ENCODE measurements at places on chromosomes 4 and X.

- DNase-seq = no peak
Observed at GRCh38 chr4:163611784-163612445, 117.4 kb downstream of the TMA16 start.

DNA sequence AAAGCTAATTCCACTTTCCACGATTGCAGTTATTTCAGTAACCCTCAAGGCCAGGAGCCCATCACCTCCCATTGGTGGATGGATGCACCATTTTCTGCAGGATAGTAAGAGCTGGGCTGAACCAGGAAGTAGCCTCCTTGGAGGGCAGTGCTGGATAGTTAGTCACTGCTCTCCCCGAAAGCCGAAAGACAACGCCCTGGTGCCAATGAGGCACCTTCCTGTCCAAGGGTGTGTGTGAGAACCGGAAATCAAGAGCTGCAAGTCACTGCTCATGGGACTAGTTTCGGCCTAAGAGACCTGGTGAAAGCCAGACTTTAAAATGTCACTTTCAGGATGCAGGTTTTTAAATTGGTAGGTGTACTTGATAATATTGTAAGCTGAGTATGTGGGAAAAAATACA, 203.8 kb upstream of the HS3ST1 start:
- DNase-seq = no peak

- DNase-seq = no peak
Observed at GRCh38 chrX:152399395-152399794, 51.7 kb downstream of the GABRA3 start.

GRCh38 chr4:88005076-88005475, 2.4 kb upstream of the PKD2 start:
- DNase-seq = no peak

- DNase-seq = no peak
Observed at GRCh38 chr4:108446556-108446955, 173.8 kb upstream of the RPL34 start.

- DNase-seq = no peak
Observed at GRCh38 chr4:107906458-107907100, 24.8 kb upstream of the CYP2U1 start.

DNA sequence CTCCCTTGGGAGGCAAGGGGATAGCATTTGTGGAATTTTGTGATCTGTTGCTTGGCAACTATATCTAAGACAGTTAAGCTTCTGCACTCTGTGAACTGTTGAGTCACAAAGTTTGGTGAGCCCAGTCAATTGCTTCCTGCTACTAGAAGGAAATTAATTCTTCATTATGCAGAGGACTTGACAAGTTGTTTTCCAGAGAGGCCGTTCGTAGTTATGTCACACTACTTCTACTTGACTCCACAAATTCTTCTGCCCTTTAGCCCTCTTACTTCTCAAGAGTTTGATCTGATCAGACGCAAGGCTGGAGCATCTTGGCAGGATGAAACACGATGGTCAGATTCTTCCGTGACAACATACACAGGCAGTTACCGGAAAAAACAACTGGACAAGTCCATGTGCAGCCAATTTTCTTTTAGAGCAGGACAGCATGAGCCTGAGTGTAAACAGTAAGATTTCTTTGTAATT, at the start of gene C4orf51:
Gene C4orf51, plus strand, starts transcription at position 156 of the 465 bp plus-strand sequence. Its CDS starts 58 bp downstream, at position 214.
- no peak for DNase-seq

GRCh38 chr4:186201535-186202230, 10.3 kb downstream of the CYP4V2 start:
- DNase-seq = peak; percentile 42

DNA sequence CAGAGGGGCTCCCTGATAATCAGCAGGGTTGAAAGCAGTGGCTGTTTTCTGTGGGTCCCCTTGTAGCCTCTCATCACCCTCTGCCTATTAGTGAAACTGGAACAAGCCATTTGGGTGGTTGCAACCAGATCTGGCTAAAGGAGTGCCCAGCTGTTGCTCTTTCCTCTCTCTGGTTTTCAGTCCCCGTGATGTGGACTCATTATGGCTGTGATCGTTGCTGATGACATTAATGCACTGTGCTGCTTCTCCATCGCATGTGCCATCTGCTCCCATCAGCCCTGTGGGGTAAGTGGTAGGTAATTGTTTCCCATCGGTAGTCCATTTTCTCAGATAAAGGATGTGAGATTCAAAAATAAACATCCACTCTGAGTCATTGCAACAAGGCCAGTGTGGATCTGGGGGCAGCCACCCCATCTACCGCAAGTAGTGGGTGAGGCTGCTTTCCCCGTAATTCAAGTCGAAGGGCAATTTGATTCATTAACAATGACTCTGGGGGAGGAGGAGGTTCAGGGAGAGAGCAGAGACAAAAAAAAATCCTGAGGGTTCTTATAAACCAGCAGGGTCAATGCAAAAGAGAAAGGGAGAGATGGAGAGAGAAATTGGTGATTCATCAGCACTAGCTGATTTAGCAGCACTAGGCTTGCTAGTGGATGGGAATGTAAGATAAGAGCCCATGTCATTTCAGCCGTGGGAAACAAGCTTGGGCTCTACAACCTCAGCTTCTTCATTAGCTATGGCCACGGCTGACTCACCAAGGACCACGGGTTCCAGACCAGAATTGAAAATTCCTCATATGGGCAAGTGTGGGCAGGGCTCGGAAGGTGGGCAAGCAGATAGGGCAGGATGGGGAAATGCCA, 357.8 kb downstream of the MID1IP1 start:
- no peak for DNase-seq

DNA sequence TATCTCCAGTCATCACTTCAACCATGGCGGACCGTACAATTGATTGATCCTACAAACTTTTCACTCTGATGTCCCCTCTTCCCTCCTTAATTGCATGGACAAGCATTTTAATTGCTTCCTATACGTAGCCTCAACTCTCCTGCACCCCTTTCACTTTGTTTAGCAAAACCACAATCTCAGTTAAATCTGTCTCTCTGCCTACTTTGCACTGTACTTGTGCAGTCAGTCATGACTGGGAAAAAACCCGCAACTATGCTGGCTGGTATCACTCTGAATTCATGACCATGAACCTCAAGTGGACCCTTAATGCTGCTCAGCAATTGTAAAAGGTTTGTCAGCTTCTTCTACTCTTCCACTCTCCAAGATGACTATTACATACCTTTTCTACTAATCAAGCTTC, 51.7 kb upstream of the AFF2 start:
- no peak for DNase-seq

- no peak for DNase-seq
Observed at GRCh38 chr4:158079661-158080060, 93.2 kb downstream of the GASK1B start.

DNA sequence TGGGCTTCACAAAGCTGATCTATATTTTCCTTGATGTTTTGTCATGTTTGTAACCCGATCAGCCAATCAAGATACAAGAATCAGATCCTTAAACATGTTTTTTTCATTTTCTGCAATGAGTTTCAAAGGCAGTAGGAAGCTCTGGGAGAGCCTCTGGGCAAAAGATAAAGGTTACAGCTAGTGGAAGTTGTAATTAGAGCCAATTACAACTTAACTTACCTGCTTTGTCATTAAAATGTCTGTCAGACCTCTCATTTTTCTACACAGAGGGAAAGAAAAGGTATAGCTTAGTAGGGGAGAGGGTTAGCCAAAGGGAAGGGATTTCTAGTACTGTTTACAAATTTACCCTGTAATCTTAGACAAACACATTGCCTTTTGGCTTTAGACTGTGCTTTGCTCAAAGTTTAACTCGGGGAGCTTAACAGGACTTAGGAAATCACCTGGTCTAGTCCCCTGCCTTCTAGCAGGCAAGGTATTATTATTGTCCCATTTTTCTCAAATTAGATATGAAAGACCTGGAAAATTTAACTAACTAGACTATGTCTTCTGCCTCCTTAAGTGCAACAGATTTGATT, 55.8 kb downstream of the FGF16 start:
- DNase-seq = no peak

DNA sequence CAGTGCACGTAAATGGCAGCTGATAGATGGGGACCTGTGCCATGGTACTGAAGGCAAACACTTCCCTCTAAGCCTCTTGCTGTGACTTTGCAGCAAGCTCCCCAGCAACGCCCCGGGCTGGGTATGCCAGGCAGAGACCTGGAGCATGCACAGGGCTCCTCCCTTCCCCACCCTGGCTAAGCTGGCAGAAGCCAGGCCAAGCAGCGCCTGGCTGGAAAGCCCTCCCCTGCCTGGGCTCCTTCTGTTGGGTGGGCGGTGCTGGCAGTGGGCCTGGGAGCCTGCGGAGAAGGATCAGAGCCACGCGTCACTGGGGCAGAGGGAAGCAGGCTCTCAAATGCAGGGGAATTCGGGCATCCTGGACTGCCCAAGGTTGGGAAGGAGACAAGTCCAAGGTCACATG, 3.6 kb downstream of the ATP2B3 start:
- DNase-seq = no peak

DNA sequence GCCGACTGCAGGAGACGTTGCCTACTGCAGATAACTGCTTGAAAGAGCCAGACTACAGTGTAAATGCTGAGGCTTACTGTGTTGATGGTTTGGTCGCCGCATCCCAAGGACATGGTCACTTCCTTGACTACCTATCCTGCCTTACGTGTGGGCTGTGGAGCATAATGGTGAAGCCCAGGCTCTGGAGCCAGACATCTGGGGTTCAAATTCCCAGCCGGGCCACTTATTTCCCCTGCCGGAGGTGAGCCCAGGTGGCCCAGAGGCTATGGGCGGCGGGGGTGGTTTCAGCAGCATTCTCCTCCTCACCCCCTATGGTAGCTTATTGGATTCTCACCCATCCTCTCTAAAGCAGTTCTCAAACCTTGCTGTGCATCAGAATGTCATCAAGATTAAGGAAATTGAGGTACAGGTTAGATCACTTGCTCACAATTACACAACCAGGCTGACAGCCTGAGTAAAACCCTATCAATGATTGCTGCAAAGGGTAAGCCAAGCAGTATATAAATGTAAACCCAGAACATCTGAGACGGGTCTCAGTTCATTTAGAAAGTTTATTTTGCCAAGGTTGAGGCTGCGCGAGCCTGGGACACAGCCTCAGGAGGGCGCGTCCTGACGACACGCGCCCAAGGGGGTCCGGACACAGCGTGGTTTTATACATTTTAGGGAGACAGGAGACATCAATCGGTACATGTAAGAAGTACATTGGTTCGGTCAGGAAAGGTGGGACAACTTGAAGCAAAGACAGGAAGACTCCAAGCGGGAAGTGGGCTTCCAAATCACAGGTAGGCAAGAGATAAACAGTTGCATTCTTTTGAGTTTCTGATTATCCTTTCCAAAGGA, 48.5 kb downstream of the EVC start:
- no peak for DNase-seq

DNA sequence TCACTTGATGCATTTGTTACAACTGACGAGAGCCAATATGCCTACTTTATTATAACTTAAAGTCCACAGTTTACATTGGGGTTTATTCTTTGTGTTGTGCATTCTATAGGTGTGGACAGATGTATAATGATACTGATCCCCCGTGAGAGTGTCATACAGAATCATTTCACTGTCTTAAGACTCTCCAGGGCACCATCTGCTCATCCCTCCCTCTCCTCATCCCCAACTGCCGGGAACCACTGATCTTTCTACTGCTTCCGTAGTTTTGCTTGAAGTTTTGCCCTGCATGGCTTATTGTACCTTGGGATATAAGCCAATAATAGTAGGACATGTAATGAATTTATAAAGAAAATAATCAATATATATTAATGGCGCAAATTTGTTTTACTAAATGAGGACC, 137.8 kb upstream of the MSX1 start:
- DNase-seq = no peak

GRCh38 chrX:14228611-14229010, 198.9 kb upstream of the GEMIN8 start:
- no peak for DNase-seq

DNA sequence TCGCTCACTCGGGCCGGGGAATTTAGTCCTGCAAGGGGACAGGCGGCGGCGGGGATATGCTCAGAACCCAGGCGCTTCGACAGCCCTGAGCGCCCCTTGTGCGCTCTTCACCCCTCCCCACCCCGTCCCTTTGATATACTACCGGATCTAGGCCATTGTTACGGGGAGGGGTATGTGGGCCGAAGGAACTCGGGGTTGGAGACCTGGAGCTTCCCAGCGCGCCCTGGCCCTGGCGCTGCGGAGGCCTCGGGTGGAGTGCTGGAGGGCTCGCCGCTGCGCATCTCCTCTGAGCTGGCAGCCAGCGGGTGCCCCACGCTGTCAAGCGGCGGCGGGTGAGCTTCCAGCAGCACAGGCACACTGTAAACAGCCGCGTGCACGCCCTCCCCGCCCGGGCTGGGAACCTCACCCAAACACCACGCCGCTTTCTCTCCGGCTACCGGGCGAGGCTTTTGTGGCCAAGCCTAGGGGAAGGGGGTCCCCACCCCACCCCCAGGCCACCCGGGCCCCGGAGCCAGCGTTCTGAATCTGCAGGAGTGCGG, 54.5 kb upstream of the BCOR start:
- no peak for DNase-seq

DNA sequence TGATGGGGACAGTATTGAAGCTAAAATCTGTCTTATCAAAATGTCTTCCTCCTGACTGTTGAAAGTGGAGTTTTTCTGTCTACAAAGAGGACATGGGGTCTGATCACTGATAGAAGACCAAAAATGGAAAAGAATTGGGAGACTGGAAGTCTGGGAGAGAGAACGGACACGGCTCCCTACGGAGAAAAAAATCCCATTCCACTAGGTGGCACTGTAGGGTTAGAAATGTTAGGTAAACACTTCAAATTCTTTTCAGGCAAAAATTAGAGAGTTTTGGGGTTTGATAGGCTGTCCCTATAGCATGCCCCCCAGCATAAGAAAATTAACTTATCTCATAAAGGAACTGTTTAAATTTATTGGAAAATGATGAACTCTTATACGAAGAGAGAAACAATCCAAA, 200.5 kb downstream of the FAM133A start:
- no peak for DNase-seq

DNA sequence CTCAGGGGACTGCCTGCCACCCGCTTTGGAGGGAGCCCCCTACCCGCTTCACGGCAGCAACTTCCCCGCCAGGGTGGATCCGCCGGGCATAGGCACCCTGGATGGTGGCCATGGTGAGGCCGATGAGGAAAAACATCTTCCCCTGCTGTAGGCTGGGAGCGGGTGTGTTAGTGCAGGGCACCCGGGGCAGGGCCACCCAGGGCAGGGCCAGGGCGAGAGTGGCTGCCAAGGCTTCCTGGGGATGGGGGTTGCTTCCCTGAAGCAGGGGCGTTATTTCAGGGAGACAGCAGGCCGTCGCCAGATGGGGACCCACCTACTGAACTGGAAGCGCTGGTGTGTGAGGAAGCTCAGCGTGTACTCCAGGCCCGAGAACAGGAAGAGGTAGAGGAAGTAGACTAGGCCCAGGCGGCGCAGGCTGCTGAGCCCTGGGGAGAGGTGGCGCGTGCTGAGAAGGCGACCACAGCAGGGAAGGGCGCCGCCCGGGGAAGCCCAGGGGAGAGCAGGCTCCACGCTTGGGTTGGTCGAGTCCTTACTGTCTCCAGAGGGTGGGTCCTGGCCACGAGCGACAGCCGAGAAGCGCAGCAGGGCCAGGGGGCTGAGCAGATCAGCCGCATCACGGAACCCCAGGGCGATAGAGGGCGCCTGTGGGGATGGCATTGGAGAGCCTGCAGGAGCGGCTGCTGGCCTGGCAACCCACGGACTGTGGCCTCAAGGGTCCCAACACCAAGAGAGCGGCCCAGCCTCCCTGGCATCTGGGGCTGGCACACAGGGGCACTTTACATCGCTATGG, 31.5 kb downstream of the NOP14 start:
- DNase-seq = peak; percentile 52

- DNase-seq = no peak
Observed at GRCh38 chr4:113024388-113024787, 25.1 kb upstream of the ANK2 start.

Data from activated effector memory CD4-positive, alpha-beta T cell treated with Interleukin-2 at 50 U/mL for 16 hours (primary cell).